NCI-H1092 treated with DMSO at 0.1 percent for 48 hours (cell line): ENCODE measurements at places on chromosomes 1 and 21.

DNA sequence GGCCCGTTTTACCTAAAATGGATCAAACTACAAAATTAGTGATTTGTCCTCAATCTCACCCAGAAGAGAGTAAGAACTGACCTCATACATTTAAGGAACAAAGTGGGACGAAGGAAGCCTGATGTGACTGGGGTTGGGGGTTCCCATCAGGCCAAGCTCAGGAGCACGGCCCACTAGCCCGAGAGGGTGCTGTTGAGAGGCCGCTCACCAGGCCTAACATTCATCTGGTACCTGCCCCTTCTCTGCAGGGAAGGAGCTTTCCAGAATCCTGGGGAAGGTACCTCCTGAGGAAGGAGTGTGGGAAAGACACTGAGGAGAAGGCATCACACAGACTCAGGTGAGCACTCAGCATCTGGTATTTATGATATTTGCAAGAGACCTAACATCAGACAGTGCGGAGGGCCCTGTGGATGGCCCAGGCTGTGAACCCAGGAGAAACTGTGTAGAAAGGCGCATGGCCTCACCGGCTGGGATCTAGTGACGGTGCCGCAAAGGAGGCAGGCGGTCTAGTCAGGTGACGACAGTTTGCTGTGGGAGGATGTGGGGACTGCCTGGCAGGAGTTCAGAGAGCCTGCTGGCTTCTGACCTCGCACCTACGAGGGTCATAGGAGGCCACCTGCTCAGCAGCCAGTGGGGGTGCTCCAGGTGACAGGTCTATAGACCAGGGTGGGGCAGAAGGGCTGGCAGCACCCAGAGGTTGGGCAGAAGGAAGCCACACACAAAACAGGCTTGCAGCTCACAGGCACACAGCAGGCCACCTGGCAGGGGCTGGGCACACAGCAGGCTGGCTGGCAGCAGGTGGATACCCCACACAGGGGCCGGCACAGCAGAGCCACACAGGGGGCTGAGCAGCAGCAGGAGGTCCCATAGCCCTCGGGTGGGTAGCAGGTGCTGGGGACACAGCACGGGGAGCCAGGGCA lies 543 bp downstream of the KRTAP12-4 start:
- peak; percentile 46 for DNase-seq

- DNase-seq, result no peak
These were observed 529.5 kb downstream of the KCNT2 start for GRCh38 chr1:196078691-196079090.

DNA sequence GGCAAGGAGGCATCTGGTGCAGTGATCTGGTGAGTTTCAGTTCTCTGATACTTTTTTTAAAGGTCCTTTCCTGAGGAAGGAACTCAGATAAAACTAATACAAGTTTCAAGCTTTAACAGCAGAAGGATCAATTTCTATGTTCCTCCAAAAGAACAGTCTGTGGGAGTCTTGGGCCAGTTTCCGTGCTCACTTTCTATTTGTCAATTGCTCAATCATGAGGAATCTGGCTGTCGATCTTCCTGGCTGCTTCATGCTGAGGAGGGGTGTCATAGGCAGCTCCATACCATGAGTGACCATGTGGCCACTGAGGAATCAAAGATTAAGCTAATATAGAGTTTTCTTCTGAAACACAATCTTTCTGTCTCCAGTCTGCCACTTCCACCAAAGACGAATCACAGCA lies 11.4 kb upstream of the TMEM125 start:
- no peak for DNase-seq

GRCh38 chr1:23330846-23331245 lies 13.2 kb downstream of the HNRNPR start:
- DNase-seq, result no peak

DNA sequence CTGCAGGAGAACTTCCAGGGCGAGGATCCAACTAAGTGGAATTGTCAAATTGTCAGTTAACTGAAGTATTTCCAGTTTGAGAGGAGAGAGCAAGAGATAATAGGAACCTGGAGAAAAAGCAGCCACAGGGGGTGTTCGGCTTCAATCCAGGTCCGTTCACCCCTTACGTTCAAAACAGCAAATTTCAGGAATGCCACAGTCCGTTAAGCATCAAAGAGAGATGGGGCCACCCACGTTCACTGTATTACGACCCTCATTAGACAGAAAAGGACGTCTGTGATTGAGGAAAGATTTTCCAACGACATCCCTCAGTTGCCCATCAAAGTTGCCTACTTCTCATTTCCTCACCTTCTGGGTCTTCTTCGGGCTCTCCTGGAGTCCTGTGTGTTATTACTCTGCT lies 422.5 kb upstream of the VAMP3 start:
- DNase-seq, result no peak

GRCh38 chr1:172781513-172782140 lies 122.7 kb downstream of the FASLG start:
- DNase-seq, result no peak

GRCh38 chr1:18385239-18385790 lies 95.4 kb upstream of the KLHDC7A start:
- DNase-seq, result no peak

- DNase-seq, result no peak
These were observed 88.4 kb downstream of the GTF2B start for GRCh38 chr1:88802950-88803349.
